Urothelium cell line (cell line): ENCODE measurements at places on chromosomes 3 and 15.

DNA sequence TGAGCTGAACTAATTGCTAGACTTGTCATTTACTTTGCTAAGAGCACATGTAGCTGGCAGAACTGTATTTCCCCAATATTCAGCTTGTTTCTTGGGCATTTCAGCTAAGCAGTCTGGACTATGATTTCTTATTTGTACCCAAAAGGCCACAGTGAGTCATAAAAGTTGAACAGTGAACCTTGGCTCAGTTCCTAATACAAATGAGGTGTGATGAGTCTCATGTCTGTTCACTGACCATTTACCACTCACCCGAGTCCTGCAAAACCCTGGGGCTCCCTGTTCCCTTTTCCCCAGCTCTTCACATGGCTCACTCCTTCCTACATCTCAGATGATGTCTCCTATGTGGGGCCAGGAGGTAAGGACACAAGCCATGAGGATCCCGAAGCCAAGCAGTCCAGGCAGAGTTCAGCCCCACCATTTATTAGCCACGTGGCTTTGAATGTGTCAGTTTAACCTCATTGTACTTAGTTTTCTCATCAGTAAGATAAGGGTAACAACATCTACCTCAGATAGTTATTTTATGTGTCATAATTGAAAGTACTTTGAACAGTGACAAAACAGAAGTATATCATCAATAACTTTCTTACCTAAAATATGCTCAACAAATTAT, 239.3 kb downstream of the IL5RA start:
- peak; percentile 4 for DNase-seq

DNA sequence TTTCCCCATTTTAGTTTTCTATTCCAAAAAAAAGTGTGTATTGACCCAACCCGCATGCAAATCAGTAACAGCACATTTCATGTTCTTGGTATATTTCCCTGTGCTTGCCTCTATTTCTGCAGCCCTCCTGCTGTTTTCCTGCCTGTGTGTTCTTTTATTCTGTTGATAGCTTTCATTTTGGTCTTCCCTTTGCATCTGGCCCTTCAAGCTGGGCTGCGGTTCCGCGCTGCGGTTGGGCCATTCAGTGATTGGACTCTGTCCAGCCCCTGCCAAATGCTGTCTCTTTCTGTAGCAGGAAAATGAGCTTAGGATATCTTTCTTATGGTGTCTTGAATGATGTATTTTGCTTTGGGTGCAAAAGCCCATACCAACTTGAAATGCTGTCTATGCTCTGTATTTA, 49.9 kb downstream of the ZNF621 start:
- DNase-seq = peak; percentile 29

- no peak for DNase-seq
Observed at GRCh38 chr3:11596387-11596786, 47.3 kb downstream of the VGLL4 start.

DNA sequence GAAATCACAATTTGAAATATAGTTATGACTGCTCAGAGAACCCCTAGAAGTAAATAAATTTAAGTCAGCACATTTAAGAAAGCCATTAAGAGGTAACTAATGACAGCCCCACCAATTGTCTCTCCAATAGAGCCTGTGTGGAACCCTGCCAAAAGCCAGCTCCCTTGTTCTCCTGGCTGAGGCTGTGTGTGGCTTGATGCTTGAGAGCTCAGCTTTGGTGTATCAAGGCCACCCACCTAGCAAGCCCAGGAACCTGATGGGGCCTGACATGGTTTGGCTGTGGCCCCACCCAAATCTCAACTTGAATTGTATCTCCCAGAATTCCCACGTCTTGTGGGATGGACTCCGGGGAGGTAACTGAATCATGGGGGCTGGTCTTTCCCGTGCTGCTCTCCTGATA, 106.9 kb downstream of the LRRN1 start:
- DNase-seq = no peak

DNA sequence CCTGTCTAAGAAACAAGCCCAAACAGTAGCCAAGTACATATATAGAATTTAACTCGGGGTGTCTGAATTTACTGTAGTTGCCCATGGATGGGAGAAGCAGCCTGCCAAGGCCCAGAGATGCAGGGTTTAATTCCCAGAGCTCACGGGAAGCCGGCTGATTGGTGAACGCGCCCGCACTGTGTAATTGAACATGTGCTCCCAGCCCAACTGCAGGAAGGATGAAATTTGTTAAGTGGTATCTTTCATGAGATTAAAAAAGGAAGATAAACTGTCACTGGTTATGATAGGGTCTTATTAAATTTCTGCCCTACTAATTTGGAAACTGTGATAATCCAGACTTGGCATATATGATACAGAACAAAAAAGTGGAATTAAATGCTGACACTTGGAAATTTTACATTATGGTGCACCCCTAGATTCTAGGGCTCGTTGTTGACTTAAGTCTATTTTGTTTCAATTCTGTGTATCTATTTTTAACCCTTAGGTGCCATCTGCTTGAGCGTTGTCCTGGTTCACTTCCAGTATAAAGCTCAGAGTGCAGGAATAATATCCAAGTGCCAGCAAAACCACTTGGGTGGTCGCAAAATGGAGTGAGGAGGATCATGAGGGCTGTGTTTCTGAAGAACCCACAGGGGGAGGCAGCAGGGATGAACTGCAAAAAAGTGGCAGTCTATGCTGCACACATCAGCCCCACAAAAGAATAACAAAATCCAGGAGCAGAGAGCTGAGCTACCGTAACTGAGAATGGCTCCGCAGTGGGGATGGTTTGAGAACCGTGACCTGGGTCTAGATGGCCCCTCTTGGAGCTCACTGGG, 13.8 kb upstream of the TMC3 start:
- DNase-seq = no peak

DNA sequence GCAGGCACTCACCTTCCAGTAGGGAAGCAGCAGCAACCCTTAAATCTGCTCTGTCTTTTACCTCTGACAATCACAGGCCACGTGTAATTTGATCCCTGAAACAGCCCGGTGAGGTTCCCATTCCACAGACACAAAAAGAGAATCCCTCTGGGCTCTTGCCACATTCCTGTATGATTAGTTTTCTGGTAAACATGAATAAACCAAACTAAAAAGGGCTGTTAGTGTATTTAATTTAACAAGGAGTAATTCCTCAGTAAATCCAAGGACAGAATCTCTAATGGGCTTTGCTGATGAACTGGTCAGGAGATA, 186.9 kb downstream of the FAM43A start:
- peak; percentile 17 for DNase-seq

- DNase-seq = no peak
Observed at GRCh38 chr3:14680115-14680514, 5.2 kb downstream of the C3orf20 start.

DNA sequence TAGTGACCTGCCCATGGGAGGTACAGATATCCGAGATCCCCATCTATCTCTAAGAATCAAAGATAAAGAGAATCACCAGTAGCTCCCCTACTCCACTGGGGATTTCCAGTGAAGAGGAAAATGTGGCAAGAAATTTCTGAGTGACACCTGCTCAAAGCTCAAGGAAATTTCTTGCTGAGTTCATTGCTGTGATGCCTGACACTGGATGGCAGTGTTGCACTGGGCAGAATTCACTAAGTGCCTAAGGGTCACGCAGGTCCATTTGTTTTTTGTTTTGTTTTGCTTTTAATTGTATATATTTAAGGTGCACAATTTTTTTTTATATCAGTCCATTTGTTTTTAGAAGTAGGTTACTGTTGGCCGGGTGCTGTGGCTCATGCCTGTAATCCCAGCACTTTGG, 109.5 kb upstream of the KCNAB1 start:
- peak; percentile 14 for DNase-seq

DNA sequence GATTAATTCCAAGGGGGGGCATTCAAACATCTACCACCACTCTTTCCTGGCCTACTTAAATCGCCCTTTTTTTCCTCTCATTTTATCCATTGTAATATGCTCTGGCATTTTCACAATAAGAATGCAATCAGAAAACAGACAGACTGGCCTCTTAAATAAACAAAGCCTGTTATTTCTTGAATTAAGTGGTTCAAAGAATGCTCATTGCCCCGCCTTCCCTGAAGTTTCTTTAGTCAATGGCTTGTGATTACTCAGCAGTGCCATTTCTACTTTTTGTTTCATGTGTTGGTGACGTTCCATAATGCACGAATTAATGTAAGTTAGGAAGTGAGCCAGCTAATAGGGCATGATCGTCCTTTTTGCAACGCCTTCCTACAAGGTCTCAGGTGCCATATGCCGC, 68.0 kb downstream of the FBN1 start:
- no peak for DNase-seq

DNA sequence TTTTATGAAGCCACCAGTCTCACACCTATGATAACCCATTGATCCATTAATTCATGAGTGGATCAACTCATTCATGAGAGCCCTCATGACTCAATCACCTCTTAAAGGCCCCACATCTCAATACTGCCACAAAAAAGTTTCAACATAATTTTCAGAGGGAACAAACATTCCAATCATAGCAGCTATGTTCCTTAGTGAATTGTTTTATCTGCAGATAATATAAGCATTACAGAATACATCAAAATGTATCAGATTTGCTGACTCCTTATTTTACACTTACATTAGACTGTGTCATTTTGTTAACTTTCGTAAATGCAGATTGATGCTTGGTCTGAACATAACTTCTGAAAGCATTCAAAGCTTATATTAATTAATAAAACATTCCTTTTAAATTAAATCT, 155.3 kb upstream of the MBNL1 start:
- DNase-seq = no peak

DNA sequence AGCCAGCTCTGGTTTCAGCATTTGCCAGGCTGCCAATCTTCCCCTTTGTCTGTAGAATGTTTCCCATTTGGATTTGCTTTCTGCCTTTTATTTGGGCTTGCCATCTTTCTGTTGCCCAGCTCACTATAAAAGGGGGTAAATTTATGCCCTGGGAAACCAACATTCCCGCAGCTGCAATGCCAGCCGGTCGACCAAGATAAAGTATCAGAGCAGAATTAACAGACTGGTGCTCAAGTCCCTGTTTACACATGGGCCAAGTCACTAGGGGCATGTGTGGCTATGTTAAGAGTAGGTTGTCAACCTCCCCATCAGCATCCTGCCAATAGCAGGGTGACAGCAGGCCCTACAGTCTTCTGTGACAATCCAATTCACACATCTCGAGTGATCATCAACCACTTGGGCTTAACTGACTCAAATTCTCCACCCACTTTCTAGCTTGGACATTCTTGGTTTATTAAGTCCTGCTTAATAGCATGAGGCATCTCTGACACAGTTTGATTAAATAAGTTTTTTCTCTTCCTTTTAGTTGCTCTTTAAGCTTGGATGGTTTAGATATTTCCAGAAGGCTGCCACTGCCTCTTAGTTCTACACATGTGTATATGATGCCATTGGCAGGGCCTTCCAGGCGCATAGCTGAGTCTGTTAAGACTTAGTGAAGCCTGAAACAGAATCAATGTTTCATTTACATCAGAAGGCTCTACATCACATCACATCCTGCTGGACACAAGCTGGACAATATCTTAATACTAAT, 24.1 kb upstream of the VEPH1 start:
- no peak for DNase-seq

- no peak for DNase-seq
Observed at GRCh38 chr15:91790836-91791235, 62.7 kb upstream of the SLCO3A1 start.

DNA sequence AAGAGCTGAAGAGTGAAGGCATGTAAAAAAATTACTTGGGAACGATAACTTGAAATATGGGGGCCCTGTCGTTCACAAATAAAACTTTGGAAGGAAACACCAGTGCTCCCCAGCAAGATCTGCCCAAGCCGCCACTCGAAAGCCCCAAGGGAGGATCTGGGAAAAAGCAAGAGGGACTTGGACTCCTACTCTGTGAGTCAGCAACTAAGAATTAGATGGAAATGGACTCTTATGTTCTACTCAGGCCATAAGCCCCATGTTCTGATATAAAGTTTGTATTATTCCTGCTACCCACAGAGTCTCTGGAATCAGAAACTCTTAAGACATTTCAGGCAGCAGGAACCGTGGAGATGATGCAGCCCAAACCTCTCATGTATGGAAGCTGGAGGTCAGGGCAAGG, 75.7 kb downstream of the ITGB5 start:
- DNase-seq = no peak

DNA sequence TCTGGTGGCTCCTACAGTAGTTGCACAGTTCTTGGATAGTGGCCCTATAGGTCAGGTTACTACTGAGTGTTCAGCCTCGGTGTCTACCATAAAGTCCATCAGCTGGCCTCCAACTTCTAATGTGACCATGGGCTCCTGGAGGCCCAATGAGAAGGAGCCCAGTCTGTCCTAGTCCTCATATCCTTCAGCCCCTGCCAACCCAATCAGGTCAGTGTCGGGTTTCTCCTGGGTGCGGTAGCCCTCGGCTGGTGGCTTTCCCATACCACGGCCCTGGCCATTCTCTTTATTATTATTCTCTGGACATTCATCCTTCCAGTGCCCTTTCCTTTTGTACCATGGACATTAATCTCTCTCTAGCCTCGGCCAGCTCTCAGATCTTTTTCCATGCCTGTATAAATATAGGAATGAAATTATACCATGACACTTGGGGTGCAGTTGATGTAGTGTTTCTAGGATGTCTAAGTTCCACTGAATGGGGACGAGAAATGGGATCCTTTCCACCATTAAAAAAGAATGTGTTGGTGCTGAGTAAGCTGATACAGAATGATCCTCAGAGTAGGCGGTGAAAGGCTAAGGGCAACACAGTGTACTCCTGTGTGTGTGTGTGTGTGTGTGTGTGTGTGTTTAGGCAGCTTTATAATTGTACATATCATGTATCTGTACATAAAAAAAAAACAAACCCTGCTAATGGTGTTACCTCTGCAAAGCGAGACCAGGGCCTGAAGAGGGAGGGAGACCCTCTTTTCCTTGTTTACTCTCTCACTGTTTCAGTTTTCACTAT, 19.3 kb upstream of the NOX5 start:
- no peak for DNase-seq

DNA sequence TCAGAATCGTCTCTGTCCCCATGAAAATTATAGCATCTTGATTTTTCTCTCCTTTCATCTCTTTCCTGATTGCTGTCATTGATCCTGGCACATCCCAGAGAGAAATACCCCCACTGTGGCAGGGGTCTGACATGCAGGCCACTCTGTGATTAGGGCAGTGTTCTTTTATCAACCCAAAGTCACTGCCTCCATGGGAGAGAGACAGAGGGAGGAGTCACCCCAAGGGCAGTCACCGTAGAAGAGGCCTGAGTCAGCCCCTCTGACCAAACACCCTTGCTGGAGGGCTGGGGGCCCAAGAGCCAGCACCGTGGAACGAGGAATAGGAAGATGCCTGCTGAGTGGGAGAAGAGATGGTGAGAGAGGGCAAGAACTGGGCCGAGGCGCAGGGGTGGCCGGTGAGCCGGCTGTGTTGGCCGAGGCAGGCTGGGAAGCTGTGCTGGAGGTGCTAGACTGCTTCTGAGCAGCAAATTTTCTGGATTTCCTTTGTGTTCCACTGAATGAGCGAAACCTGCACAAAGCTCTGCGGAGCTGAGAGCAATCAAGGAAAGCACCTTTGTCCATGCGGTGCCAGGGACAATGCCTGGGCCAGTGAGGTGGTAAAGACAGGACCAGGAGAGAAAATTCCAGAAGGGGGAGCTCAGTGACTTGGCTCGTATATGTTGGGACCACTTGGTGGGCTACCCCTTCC, 103.8 kb downstream of the ADCY5 start:
- DNase-seq = no peak
